ENCODE measurements at places on chromosomes 5 and 9. TPM values are rescaled to one million over a fixed set of nuclear protein-coding genes. Genes with fewer than 3 reads are reported as not detected.
A peak's percentile ranks its signal among the peaks of the same experiment; 100 is the strongest.

SHOC1 gene
- total RNA-seq, result under 0.01 TPM

SLC2A8 gene
- total RNA-seq, result 8.2 TPM

CARD9 gene
- 20.0 TPM for total RNA-seq

DNA sequence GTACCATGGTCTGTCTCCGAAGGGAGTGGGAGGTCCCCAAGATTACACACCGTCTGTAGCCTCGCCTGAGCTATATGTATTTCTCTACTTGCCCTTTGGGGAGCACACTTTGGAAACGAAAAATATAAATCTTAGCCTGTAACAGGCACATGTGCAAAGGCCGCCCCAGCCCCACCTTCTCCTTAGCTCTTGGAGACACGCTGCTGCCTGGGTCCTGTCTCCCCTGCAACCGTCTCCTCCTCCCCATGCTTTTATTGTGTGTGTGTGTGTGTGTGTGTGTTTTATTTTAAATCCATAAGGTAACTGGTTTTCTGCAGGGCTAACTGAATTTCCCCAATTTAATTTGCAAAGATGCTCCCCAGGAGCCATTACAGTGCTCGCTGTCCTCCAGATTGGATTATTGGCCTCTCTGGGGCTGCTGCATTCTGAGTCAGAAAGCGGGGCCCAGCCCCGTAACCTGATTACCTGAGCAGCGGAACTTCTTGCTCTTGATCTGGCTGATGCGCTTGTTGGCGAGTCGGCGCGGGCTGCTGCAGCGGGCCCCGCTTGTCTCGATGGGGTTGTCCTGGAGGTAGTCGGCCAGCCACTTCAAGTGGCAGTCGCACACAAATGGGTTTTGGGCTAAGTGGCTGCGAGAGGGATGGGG is 193.3 kb upstream of the PANK3 start:
- no peak for DNase-seq

DNA sequence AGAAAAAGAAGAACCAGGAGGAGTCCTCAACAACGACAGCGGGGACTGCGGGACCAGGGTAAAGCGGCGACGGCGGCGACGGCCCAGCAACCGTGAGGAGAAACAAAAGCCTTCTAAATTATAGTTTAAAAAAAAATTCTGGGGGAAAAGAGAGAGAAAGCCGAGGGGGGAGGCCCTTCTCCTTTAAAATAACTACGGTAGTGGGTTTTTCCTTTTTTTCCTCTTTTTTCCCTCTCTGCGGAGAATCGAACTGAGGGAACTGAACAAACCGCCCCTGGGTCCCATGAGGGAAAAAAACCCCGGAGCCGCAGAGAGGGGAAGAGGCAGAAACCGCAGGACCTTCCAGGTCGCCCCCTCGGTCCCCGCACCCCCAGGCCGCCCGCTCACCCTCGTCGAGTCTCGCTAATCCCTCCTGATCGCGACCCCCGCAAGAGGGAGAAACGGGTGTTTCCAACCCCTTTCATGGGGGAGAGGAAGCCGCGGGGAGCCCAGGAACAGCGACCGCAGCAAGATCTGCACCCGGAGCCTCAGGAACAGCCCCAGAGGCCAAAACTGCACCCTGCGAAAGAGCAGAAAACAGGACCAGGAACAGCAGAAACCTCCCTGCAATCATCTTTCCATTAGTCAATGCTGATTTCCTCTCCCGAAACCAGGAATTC is 453 bp downstream of the CPEB4 start:
- peak; percentile 39 for DNase-seq

TMEM252 gene
- total RNA-seq, result not detected

DNA sequence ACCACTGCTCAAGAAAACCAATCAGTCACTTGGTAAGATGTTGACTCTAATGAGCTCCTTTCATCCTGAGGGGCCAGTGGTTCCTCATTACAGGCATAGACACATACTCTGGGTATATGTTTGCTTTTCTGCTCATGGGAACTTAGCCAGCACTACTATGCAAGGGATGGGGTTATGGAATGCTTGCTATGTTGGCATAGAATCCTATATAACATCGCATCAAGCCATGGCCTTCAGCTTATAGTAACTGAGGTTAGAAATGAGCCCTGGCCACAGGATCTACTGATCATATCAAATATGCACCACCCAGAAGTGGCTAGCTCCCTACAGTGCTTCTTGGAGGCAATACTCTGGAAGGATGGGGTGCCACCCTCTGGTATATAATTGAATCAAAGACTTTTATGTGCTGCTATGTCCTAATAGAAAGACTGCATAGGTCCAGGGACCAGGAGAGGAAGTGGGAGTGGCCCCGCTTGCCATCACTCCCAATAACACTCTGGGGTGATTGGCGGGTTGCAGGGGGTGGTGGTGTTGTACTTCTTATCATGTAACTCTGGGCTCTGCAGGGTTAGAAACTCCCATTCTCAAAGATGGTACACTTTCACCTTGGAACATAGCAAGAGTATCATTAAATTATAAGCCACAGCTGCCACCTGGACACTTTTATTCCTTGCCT is 70.3 kb downstream of the ZNF366 start:
- DNase-seq, result no peak

IL13 gene
- total RNA-seq, result not detected

DNA sequence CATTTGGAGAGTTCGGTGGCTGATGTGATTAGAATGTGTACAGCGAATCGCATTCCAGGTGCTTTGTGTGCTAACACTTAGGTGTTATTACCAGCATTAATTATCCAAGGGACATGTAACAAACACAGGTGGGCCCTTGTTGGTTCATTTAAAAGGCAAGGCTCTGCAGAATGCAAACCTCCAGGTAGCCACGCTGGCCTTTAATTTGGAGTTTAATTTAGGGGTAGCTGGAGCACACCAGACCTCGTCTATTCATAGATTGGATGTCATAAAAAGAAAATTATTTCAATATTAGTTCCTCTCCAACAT is 191.1 kb downstream of the MAT2B start:
- DNase-seq, result no peak

BAAT gene
- total RNA-seq, result under 0.01 TPM
